ENCODE measurements at places on chromosomes 4 and X.

DNA sequence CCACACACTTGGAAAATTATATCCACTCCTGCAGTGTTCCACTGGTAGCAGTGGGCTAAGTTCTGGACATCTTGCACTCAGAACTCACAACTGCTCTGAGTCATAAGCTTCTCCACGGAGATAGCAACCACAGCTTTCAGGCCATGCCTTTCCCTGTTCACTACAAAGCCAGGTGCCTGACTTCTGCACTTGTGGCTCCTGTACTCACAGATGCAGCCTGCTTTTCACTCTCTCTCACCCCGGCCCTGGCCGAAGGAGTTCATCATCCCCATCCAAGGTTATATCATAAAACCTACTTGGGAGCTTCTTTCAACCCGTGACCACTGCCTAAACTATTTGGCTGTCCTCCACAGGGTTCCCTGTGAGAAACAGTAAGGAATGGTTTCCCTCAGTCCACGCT is 999.4 kb downstream of the GLUD2 start:
- DNase-seq, result no peak

DNA sequence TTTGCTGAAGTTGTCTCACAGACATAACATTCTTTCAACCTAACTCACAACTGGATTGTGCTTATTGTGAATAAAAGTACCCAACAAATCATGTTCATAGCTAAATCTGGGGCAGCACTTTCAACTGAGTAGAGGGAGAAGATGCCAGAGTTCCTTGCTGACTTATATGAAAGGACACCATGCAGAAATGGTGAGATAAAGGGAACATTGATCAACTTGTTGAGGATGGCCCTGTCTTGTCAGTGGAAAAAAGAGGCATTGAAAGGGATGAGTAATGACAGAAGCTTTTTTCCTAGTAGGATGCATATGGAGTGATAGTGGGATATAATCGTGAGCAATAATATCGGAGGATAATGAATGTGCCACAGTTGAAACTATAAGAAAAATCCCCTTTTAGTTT is 221.7 kb downstream of the ARHGAP24 start:
- no peak for DNase-seq

DNA sequence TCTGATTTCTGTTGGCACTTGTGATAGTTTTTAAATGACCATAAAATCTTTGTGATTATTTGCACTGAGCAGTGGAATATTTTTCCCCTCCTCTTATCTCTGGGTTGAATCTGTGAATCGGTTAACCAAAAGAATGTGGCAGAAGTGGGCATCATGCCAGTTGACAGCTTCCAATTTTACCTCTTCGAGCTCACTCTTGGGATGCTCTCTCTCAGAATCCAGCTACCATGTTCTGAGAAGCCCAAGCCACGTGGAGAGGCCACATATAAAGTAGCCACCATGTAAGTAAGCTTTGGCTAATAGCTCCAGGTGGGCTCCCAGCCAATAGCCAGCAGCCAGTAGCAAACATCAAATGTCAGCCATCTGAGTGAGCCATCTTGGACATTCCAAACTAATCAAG is 12.9 kb upstream of the WDR19 start:
- no peak for DNase-seq

DNA sequence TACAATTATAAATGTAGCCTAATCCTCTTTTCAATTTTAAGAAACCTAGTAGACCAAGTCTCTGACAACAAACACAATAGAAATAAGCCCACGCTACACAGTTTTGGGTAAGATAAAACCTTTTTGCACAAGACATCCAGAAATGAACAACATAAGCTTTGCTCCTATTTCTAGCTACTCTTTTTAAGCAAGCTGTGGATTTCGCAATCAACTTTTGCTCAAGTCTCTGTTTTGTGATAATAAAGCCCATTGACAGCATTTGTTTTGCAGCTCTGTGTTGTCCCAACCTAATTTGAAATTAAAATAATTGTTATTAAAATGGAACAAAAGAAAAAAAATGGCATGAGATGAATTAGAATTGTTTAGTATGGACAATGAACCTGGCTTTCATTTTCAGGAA is 287.9 kb upstream of the PUDP start:
- no peak for DNase-seq

GRCh38 chrX:9396930-9397329 is 67.9 kb upstream of the TBL1X start:
- DNase-seq, result no peak

DNA sequence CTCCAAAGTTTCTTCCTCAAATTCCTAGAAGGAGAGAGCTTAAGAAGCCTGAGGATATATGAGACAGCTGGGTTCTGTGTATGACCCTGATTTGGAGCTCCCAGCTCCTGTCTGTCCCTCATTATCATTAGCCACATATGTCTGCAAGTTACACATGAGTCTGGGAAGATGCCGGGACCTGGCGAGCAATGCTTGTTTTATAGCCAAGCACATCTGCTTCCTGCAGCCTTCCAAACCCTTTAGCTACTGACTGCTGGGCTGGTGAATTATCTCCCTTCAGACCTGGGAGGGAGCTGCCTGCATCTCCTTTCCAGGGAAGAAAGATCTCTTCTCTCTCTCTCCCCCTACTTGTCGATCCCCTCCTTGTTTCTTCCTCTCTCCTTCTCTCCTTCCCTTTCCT is 556.7 kb upstream of the BOD1L1 start:
- no peak for DNase-seq

DNA sequence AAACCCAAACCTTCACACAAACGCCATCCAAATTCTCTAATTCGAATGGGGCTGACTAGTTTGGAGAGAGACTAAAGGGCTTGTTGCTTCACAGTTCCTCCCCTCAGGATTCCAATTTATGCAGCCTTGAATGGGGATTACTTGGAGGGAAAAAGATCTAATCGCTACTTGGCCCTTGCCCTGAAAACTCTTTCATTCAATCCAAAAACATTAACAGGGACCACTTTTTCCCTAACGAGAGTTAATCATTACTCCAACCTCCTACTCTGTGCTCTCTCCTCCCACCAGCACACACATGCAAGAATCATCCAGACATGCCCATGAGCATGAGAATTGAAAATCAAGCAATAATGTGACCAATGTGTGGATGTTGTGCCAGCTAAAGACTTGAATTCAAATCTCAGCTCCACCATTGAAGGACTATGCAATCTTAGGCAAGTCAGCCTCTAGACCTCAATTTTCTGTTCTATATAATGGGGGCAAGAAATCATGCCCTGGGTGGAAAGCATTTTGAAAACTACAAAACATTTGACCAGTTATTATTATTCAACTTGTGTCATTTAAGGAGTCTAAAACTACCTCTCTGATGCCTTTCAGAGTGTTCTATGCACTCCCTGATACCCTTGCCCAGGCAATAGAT is 34.3 kb upstream of the GPC3 start:
- DNase-seq, result no peak

- DNase-seq, result no peak
Measured at GRCh38 chr4:124717101-124717500, 4.6 kb upstream of the ANKRD50 start.

GRCh38 chr4:94334962-94335361 is 7.7 kb downstream of the HPGDS start:
- no peak for DNase-seq

GRCh38 chr4:79454656-79455055 is 46.6 kb upstream of the GK2 start:
- DNase-seq, result no peak

- DNase-seq, result no peak
Measured at GRCh38 chr4:11153171-11153750, 275.4 kb downstream of the HS3ST1 start.

- no peak for DNase-seq
Measured at GRCh38 chr4:54683616-54684346, 26.0 kb downstream of the KIT start.

GRCh38 chrX:1336331-1336943 is at the start of gene IL3RA:
Gene IL3RA (plus strand): TSS chrX:1336785. CDS start chrX:1341766, 4,981 bp downstream.
- no peak for DNase-seq

DNA sequence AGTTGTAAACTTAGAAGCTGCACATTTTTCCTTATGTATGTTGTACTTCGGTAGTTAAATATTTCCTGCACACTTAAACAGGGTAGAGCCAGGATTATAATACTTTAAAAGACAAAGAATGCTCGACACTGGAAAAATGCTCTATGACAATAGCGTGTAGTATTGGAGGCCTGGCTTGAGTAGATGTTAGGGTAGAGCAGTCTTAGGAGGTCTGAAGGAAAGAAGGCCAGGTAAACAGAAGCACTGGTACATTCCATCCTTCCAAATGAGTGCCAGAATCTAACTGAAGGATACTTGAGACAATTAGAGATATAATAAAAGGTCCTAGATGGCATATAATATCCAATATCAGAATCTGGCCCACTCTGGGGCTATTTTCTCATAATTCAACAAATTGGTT is 42.3 kb downstream of the ATXN3L start:
- no peak for DNase-seq

DNA sequence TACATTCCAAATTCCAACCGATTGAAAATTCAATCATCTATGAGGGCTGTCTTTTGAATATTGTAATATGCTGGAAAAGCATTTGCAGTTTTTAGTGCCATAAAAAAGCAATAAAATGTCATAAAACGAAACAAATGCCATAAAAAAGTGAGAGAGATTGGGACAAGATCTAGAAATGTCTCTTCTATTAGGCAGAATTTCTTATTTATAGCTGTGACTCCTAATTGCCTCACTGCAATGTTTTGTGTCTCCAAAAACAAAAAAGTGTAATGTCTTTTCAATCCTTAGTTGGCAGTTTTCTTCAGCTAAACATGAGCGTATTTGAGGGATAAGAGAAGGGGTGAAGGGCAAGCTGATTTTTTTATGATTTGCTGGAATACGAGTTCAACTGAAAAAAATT is 153.9 kb downstream of the NAF1 start:
- DNase-seq, result no peak

DNA sequence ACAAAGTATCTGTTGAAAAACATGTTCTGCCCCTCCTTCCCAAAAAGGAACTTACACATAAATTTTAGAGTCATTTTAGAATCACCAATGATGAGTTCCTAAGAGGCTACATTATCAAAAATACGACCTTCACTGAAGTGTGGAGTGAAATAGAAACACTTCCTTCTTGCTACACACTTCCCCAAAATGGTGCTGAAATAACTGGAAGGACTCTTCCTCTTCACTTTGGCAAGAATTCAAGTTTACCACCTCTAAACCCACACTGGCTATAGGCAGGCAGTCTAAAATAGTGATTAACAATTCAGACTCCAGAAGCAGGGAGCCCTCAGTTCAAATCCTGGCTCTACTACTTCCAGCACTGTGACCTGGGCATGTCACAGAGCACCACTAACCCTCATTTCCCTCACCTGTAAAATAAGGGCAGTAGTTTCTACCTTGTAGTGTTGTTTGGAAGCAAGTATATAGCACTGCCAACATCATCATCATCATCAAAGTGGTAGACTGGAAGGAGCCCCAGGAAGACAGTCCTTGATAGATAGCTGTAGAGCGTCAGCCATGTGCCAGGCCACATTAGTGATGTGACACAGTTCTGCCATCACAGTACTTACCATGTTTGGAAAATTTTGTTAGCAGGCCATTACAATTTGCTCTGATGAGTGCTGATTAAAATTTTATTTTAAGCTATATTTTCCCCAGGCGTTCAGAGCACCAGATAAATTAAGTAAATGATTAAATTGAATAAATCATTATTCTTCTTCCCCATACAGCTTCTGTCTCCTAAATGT is 103.3 kb downstream of the PARM1 start:
- no peak for DNase-seq

GRCh38 chrX:16839852-16840460 is 30.2 kb downstream of the RBBP7 start:
- no peak for DNase-seq

DNA sequence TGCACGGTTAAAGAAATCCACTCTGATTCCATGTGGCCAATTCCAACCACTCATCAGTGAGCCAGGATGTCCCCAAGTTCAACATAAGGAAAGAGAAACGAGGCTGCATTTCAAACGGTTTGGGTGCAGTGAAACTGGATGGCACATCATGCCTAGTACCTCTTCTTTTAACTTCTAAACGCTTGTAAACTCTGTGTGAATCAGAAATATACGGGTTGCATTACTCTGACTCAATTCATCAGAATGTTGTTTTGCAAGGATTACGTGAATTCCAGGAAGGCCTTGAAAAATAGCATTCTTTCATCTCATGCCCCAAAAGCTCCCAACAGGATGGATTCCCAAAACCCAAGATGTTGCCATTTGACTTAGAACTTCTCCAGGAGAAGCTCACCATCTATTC is 270.4 kb downstream of the LDB2 start:
- no peak for DNase-seq

- DNase-seq, result no peak
Measured at GRCh38 chr4:108950158-108950915, 187.5 kb upstream of the ETNPPL start.

DNA sequence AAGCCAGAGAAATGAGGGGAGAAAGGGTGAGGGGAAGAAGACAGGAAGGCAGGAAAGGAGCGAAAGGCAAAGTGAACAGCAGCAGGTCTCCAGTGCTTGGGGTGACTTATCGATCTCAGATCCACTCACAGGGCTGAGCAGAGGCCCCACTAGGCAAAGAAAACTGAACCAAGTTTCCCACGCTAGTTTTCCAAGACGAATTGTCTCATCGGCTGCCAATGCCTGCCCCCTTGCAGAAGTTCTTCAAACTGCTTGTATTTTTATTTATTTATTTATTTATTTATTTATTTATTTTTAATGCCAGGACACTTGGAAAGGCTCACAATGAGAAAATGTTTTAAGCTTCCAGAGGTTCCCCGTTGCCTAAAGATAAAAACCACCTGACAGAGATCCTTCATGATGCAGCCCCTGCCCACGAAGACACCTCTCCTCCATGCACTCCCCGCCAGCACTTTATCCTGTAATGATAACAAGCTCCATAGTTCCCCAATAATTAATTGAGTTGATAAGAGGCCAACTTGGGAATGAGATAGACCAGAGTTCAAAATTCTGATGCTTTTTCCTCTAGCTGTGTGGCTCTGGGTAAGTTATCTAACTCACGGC is 43.2 kb downstream of the QDPR start:
- DNase-seq, result no peak

DNA sequence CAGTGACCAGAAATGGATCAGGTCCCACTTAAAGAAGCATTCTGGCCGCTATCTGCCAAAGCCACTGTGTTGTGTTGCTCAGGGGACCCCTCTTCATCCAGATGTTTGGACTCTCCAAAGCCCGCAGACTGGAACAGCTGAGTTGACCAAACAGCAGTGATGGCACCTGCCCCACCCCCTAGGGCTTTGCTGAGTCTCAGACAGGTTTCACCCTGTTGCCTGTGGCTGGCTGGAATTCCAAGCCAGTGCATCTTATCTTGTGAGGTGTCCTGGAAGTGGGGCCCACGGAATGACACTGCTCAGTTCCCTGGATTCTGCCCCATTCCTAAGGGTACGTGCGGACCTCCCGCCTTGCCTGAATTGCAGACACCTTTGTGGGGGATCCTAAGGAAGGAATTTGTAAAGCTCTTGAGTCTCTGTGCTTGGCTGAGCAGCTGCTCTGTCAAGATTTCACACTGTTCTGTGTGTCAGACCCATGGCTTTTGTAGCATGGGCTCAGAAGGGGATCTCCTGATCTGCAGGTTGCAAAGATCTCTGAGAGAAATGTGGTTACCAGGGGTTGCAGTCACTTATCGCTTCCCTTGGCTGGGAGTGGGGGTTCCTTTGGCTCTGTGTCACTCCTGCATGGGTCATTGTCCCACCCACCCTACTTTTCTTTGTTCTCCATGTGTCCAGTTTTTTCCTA is 1707.9 kb upstream of the PCDH10 start:
- DNase-seq, result no peak

- DNase-seq, result peak; percentile 64
Measured at GRCh38 chrX:154369449-154370299, 4.8 kb downstream of the FLNA start.
